Stimulated activated CD4-positive, alpha-beta T cell treated with anti-CD3 and anti-CD28 coated beads, Interleukin-12 subunit alpha, Interleukin-12 subunit beta, amount 100 ng/mL, for 4 hours (primary cell): ENCODE measurements at places on chromosomes 2 and 18.

- no peak for DNase-seq
Measured at GRCh38 chr18:73741946-73742345, 405.7 kb downstream of the FBXO15 start.

DNA sequence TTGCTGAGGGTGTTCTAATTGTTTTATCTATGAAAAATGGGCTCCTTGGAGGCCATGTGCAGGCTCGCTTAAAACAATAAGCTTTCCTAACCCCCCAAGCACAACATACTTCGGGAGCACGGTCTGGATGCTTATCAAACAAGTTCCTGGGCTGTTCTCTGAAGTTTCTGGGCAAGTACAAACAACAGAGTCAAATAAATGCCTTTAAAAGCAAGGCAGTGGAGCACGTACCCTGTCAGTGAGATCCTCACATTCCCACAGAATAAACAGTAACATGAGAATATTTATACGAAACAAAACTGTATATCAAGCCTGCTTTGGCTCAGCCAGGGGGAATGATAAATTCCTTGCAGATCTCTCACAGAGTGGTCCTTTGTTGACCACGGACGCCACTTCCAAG, 44.8 kb downstream of the FTCDNL1 start:
- no peak for DNase-seq

DNA sequence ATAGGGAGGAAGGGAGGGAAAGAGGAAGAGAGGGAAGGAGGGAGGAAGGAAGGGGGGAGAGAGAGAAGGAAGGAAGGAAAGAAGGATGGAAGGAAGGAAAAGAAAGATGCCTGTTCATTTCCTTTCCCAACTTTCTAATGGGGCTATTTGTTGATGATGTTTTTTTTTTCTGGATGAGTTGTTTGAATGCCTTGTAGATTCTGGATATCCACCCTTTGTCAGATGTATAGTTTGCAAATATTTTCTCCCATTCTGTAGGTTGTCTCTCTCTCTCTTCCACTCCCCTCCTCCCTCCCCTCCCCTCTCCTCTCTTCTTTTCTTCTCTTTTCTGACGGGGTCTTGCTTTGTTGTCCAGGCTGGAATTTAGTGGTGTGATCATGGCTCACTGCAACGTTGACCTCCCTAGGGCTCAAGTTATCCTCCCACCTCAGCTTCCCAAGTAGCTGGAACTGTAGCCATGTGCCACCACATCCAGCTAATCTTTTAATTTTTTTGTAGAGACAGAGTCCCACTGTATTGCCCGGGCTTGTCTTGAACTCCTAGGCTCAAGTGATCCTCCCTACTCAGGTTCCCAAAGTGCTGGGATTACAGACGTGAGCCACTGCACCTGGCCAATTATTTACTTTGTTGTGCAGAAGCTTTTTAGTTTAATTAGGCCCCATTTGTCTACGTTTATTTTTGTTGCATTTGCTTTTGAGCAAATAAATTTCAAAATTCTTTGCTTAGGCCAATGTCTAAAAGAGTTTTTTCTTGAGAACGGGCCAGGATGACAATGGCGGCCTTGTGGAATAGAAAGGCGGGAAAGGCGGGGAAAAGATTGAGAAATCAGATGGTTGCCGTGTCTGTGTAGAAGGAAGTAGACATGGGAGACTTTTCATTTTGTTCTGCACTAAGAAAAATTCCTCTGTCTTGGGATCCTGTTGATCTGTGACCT, 57.3 kb upstream of the FAM117B start:
- DNase-seq, result no peak

- no peak for DNase-seq
Measured at GRCh38 chr2:36565712-36566111, 32.3 kb downstream of the FEZ2 start.

GRCh38 chr2:18645315-18645714, 55.9 kb upstream of the NT5C1B start:
- DNase-seq, result no peak

DNA sequence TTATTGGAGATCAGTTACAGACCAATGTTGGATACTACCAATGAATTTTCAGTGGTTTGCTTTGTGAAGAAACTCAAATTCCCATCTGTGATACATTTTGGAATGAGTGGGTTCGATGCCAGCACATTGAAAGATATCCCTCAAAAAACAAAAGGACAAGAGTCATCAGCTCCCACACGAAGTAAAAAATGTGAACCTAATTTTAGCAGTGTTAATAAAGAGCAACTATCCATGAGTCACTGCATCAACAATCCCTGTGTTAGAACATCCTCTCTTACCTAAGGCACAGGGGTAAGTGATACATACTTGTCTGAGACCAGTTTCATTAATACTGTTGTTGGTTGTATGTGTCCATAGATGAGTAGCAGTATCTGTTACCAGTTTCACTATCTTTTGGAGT, 551.8 kb upstream of the SOX11 start:
- DNase-seq, result no peak

- no peak for DNase-seq
Measured at GRCh38 chr2:55311444-55311870, 42.4 kb upstream of the MTIF2 start.

GRCh38 chr18:75418293-75419005, 9.1 kb downstream of the SMIM21 start:
- no peak for DNase-seq

DNA sequence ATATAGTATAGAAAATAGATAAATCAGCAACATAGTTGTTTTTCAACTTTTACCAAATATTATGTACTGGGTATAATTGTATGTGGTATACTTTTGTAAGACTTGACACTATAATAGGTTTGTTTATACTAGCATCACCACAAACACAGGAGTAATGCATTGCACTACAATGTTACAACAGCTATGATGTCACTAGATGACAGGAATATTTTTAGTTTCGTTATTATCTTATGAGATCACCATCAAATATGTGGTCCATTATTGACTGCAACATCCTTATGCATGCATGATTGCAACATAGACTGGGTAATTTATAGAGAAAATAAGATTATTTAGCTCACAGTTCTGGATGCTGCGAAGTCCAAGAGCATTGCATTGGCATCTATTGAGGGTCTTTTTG, 678.4 kb upstream of the ZNF804A start:
- DNase-seq, result no peak

- DNase-seq, result no peak
Measured at GRCh38 chr2:43199492-43200488, 26.6 kb downstream of the ZFP36L2 start.

- no peak for DNase-seq
Measured at GRCh38 chr2:189236066-189236465, 56.5 kb upstream of the COL5A2 start.

DNA sequence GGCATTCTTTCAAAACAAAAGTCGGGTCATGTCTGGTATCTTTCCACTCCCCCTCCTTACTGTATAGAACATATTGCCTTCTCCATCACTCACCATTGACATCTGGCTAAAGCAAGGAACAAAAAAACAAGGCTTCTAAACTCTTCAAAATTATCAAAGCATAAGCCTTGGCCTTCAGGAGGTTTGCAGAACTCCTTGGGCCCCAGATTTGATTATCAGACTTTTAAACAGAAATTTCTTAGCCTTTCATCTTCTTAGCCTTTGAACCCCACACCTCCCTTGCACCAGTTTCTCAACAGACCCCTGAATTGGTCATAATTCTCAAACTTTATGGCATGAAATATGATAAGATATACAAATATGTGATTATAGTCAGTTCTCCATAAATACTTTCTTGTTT, 59.8 kb upstream of the XDH start:
- no peak for DNase-seq

- no peak for DNase-seq
Measured at GRCh38 chr2:23745726-23746105, 181.2 kb downstream of the ATAD2B start.

DNA sequence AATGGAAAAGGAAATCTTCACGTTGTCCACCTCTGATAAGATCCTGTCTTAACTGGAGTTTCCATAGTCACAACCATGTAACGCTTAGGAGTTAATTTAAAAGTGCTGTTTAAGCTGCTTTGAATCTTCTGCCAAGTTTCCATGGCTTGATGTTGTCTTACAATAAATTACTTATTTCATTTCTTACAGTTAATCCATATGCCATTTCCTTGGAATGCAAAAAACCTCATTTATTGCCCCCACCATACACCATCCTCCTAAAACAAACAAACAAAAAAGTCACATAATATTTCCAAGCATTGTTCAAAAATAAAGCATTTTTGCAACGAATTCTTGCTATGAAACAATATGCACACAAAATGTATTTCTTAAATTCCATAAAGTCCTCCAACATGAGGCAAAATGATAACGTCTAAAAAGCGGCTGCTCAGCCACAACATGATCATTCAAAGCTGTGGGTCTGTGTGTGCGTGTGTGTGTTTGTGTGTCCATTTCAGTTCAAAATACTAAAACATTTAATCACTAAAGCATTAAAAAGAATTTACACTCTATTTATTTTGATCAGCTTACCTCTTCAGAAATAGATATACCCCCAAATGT, 46.8 kb upstream of the PXDN start:
- no peak for DNase-seq

GRCh38 chr2:128444121-128444771, 125.6 kb upstream of the HS6ST1 start:
- no peak for DNase-seq

GRCh38 chr2:70078384-70078783, 8.9 kb upstream of the PCBP1 start:
- DNase-seq, result no peak

DNA sequence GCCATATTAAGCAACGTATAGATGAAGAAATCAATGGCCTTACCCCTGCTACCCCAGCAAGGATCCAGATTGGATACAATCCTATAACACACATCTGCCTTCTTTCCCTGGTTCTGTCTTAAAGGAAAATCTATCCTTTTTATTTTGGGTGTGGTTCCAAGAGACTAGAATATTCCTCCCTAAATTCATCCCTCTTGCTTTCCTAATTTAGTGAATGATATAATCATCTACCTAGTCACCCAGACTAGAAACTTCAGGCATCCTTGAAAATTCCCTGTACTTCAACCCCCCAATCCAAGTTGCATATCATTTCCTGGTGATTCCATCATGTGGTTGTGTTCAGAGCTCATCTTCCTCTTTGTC, 35.1 kb upstream of the LPIN1 start:
- no peak for DNase-seq
